Stimulated activated CD4-positive, alpha-beta T cell treated with anti-CD3 and anti-CD28 coated beads, Interleukin-2, amount 100 ng/mL, for 24 hours (primary cell): ENCODE measurements at places on chromosomes 5 and 9.

- DNase-seq, result no peak
These were observed 7.6 kb downstream of the SEC16A start for GRCh38 chr9:136474974-136475865.

- DNase-seq, result no peak
These were observed 39.7 kb upstream of the BASP1 start for GRCh38 chr5:17177501-17178372.

DNA sequence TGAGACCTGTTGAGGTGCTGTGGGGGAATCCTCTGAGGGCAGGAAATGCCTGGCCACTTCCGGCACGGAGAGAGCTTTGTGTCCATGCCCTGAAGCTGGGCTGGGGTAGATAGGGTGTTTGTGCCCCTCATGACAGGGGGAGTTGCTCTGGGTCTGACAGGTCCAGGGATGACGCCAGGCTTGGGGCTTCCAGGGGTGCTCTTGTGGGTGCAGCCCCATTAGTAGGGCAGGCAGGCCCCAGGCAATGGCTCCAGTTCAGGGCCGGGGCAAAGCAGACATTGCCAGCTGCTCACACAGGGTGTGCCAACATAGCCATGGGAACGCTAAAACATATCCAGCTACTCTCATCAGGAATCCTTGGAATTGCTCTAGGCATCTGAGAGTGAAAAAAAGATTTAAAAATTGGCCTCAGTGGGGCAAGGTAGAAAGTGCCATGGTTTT lies 21.1 kb downstream of the PITX1 start:
- no peak for DNase-seq

DNA sequence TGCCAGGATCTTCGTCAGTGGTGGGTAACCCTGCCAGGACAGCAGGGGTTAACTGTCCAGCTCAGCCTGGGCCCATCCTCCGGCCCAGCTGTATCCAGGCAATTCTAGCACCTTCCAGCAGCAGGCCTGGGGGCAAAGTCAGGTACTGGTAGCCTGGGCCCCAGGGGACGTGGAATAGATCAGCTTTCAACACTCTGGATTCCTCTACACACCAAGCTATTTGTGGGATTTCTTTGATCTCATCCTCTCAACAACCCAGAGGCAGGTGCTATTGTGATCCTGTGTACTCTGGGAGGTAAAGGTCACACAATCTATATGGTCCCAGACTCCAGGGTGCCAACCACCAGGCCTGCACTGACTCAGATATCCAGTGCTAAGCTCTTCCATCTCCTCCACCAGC lies 8.7 kb upstream of the SPOUT1 start:
- no peak for DNase-seq

GRCh38 chr5:66814146-66814991 lies 218.2 kb downstream of the MAST4 start:
- peak; percentile 49 for DNase-seq
